Panc1 (cell line): ENCODE measurements at places on chromosomes 5 and 9. TPM values are rescaled to one million over a fixed set of nuclear protein-coding genes. Genes with fewer than 3 reads are reported as not detected.

BNC2 gene
- 5.7 TPM for total RNA-seq

GPR151 gene
- not detected for total RNA-seq

RAI14 gene
- total RNA-seq: 18.5 TPM

- peak; percentile 47 for DNase-seq
Measured at GRCh38 chr5:136174021-136174659, 18.8 kb downstream of the SMIM32 start.
